ENCODE measurements at places on chromosomes 16 and 17. TPM values are rescaled to one million over a fixed set of nuclear protein-coding genes. Genes with fewer than 3 reads are reported as not detected.
A peak's percentile ranks its signal among the peaks of the same experiment; 100 is the strongest.

GRCh38 chr16:55151561-55152305 lies 172.3 kb upstream of the IRX6 start:
- DNase-seq, result no peak
- H3K27me3 ChIP-seq, result peaks cover 3% of the 10 kb centered on the region
- no peaks in the 10 kb centered on the region for H3K36me3 ChIP-seq
- no peak overlapping the region for H3K27ac ChIP-seq
- H3K4me1 ChIP-seq, result no peaks in the 10 kb centered on the region

GRCh38 chr16:11868412-11868980 lies 17.2 kb upstream of the RSL1D1 start:
- no peak for DNase-seq
- peaks cover 13% of the 10 kb centered on the region for H3K36me3 ChIP-seq
- peaks cover 23% of the 10 kb centered on the region for H3K4me1 ChIP-seq
- no peak overlapping the region for H3K4me3 ChIP-seq
- H3K27ac ChIP-seq, result no peak overlapping the region

- H3K27me3 ChIP-seq, result peaks cover 53% of the 10 kb centered on the region
- DNase-seq, result no peak
- H3K27ac ChIP-seq, result no peak overlapping the region
- peaks cover 7% of the 10 kb centered on the region for H3K4me1 ChIP-seq
- H3K36me3 ChIP-seq, result no peaks in the 10 kb centered on the region
- H3K4me3 ChIP-seq, result no peak overlapping the region
These were observed 1.1 kb downstream of the ZNF423 start for GRCh38 chr16:49854796-49855203.

DNA sequence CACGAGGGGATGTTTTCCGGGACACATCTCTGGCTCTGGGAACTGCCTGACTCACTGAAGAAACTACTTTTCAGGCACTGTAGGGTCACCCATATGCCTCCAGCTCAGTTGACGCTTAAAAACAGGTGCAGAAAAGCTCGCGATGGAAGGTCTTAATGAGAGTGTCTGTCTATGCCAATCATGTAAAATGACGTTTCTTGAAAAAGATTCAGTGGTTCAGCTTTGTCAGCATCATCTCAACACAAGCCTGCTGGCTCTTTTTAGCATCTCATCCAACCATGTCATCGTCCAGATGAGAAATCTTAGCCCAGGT lies 27.5 kb downstream of the OR1D5 start:
- no peak overlapping the region for H3K27ac ChIP-seq
- DNase-seq, result no peak
- peaks cover 20% of the 10 kb centered on the region for H3K27me3 ChIP-seq
- H3K4me3 ChIP-seq, result no peak overlapping the region
- peaks cover 6% of the 10 kb centered on the region for H3K4me1 ChIP-seq

Gene NPIPA8
- 8.6 TPM for total RNA-seq

Gene TBX2
- not detected for total RNA-seq

DNA sequence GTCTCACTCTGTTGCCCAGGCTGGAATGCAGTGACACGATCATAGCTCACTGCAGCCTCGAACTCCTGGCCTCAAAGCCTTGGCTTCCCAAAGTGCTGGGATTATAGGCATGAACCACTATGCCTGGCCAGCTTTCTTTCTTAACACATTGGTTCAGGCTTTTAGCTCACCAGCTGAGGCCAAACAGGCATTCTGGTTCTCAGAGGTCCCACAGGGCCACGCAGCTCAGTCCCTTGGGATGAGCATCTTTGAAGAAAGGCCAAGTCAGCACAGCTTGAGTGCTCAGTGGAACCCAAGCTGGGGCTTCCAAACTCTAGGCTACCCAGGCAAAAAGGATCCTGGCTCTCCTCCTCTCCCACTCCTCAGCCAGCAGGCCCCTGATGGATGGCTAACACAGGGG lies 2.5 kb downstream of the PIK3R5 start:
- H3K36me3 ChIP-seq, result peaks cover 46% of the 10 kb centered on the region
- peaks cover 67% of the 10 kb centered on the region for H3K4me1 ChIP-seq
- DNase-seq, result no peak
- H3K27me3 ChIP-seq, result no peaks in the 10 kb centered on the region
- peak overlapping the region; percentile 93 for H3K4me3 ChIP-seq

Gene EFCAB13
- 5.0 TPM for total RNA-seq

DNA sequence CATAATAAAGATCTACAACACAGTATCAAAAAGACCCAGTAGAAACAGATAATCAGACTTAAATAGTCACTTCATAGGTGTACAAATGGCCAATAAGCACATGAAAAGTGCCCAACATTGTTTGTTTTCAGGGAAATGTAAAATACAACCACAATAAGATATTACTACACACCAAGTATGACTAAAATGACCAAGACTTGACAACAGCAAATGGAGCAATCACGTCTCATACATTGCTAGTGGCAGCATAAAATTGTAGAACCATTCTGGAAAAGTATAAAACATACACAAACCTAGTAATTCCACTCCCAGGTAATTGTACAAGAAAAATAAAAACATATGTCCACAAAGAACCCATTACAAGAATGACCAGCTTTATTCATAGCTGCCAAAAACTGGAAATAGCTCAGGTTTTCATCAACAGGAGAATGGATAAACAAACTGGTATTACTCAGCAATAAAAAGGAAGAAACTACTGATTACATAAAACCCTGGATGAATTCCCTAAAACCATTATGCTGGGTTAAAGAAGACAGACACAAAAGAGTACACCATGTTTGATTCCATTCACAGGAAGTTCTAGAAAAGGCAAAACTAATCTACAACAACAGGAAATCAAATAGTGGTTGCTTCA lies 85.6 kb downstream of the TTC19 start:
- H3K36me3 ChIP-seq, result peaks cover 41% of the 10 kb centered on the region
- no peaks in the 10 kb centered on the region for H3K27me3 ChIP-seq
- H3K4me3 ChIP-seq, result no peak overlapping the region

Gene CLEC19A
- total RNA-seq, result not detected

Gene TBC1D3I
- not detected for total RNA-seq

GRCh38 chr16:88691924-88692560 lies 5.7 kb upstream of the SNAI3 start:
- no peak for DNase-seq
- H3K36me3 ChIP-seq, result no peaks in the 10 kb centered on the region
- H3K4me1 ChIP-seq, result peaks cover 27% of the 10 kb centered on the region
- peak overlapping the region; percentile 60 for H3K27ac ChIP-seq
- H3K27me3 ChIP-seq, result no peaks in the 10 kb centered on the region
- no peak overlapping the region for H3K4me3 ChIP-seq
